ENCODE measurements at places on chromosomes 7 and 10.

GRCh38 chr7:34165927-34166550, 260.7 kb downstream of the BMPER start:
- DNase-seq: no peak

GRCh38 chr10:47098964-47099363, 187.7 kb downstream of the PTPN20 start:
- DNase-seq: no peak

GRCh38 chr10:33229949-33230267, 104.6 kb downstream of the NRP1 start:
- DNase-seq: no peak

DNA sequence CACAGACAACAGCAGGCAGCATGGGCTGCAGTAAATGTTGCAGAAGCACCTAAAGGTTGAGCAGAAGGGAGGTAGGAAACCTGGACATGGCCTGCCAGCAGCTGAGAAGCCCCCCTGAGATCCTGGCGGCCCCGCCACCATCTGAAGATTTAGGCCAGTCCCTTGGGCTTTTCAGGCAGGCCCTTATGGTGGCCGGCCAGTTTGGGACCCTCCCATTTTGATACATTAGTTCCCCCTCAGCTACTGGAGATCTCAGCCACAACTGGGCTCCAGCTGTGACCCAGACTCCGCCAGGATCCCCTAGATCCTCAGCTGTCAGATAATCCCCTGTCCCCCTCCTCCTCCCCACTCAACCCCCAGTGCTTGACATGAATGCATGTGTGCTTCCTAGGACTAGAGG, 34.4 kb downstream of the ZNF783 start:
- no peak for DNase-seq

GRCh38 chr10:73876157-73876556, 1.8 kb upstream of the CAMK2G start:
- no peak for DNase-seq

DNA sequence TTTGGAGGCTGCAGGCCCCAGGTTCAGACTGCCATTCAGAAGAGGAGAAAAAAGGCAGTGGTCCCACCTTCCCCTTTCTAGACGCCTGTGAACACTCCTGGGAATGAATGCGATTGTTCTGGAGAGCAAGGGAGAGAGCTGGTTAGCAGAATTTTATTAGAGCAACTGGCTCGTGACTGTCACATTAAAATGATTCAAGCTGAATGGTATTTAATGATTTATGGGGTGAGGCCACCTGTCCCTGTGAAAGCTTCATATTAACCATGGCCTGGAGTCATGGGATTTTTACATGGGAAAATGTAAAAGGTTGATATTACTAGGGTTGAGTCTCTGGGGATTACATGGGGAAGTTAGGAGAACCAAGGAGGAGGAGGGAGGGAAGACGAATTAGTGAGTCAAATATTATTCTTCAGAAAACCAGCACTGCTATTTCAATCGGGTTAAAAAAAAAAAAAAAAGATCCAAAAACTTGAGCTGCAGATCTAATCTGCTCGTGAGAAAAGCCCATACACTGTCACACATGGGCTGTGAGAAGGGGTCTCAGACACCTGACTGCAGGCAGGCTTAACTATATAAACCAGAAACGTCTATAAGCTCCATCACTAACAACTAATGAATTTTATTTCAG, 8.3 kb downstream of the CXCL12 start:
- no peak for DNase-seq

DNA sequence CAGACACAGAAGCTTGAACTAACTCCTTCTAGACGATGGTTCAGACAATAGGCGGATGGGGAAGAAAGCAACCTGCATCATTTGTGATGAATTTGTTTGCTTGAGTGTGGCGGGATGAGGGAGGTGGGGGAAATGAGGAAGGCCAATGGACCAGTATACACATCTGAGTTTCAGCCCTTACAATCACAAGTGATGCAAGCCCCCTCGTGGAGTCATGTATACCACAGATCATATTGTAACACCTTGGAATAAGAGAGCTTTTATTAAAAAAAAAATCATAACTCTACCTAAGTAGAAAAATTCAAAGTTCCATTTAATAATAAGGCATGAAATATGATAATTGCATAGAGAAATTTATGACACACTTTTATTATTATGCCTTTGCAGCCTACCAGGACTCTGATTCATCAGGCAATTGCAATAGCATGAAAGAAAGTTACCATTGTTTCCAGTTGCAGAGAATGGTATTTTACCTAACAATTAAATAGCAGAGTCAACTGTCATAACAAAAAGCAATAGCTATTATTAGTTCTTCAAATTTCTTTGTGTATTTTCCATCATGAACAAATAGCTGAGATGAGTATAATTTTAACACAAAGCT, 230.2 kb upstream of the AKR1E2 start:
- DNase-seq: no peak

DNA sequence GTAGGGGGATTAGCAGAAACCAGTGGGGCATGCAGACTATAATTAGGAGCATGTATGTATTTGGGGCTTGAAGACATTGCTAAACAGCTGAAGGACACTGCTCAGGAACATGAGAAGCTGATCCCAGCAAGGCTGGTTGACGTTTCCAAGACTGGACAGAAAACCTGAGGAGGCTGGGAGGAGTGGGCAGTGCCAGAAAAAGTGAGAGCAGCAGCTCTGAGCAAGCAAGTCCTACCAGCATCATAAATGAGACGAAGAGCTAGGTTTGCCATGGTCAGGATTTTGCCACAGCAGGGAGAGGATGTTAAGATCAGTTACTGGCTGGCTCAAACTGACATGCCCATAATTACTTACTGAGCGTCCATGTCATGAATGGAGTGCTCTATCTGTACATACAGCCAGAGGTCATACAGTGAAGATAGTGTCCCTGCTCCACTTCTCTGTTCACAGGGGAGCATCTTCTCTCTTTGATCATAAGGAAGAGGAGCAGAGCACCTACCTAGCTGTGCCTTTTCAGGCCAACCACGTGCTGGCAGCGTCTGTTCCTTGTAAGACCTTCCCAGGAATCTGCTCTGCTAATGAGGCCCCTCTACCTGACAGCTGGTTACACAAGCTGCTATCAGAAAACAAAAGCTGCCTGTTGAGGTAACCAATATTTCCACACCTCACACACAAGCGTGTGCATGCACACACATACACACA, 44.7 kb downstream of the PDE1C start:
- DNase-seq: no peak

GRCh38 chr7:117086788-117087187, 133.5 kb downstream of the ST7 start:
- no peak for DNase-seq

- no peak for DNase-seq
Measured at GRCh38 chr10:126463286-126463685, 75.0 kb upstream of the ADAM12 start.

DNA sequence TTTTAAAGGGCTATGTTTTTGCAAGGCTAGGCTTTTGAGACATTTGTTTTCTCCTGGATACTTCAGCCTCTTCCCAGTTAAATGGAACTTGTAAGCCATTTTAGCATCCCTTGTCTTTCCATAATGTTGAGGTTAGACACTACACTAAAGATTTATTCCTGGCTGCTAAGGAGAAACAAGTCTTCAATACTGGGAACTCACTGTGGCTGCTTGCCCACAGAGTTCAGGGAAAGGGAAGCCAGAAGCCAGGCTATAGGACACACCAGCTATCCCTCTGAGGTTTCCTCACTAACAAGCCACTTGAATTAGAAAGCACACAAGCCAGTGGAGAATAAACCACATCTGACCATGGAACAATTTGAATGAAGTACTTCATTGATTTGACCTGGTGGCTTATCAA, 421.7 kb upstream of the CHRM2 start:
- no peak for DNase-seq

- DNase-seq: no peak
Measured at GRCh38 chr7:122316467-122317388, 12.2 kb upstream of the FEZF1 start.

DNA sequence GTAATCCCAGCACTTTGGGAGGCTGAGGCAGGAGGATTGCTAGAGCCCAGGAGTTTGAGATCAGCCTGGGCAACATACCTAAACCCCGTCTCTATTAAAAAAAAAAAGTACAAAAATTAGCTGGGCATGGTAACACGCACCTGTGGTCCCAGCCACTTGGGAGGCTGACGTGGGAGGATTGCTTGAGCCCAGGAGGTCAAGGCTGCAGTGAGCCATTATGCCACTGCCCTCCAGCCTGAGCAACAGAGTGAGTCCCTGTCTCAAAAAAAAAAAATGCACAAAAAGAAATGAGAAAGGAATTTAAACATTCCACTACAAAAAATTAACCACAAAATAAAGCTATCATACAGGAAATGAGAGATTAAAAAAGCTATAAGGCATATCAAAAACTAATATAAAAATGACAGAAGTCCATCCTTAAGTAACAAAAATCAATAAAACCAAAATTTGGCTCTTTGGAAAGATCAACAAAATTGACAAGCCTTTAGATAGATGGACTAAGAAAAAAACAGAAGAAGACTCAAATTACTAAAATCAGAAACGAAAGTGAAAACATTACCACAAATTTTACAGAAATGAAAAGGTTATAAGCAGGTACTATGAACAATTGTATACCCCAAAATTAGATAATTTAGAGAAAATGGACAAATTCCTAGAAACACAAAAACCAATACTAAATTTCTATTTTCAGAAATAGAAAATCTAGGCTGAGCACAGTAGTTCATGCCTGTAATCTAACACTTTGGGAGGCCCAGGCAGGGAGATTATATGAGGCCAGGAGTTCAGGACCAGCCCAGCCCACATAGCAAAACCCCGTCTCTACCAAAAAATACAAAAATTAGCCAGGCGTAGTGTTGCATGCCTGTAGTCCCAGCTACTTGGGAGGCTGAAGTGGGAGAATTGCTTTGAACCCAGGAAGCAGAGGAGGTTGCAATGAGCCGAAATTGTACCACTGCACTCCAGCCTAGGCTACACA, 42.4 kb upstream of the NANOS1 start:
- DNase-seq: no peak

GRCh38 chr7:117259615-117260014, 63.2 kb downstream of the WNT2 start:
- DNase-seq: no peak

DNA sequence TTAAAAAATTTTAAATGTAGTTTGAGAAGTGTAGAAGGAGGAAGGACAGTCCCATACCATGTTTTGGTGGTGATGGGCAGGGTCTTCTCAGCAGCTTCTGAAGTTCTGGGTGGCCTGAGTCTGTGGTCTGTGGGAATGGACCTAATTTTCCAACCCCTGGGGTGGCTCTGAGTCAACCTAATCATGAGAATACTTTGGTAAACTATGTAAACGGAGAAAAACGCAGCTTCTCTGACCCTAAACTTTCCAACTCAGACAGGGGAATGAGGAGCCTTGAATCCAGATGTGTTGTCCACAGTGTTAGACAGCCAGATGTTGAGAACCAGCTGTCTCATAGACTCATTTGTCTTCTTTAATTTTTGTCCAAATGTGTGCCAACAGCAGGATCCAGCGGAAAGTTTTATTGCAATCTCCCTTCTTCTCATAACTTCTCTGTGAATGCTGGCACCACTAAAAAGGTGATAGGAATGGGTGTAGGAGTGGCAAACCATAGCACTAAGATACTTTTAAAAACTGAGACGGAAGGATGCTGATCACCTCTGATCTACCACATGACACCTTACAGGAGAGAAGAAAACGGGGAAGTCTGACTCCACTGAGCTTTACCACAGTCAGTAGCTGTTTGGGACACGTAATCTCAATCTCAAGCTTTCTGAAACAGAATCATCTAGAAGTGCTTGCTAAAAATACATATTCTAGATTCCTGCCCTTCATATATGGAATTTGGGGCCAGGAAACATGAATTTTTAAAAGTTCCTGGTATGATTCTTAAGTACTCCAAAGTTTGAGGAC, 90.5 kb upstream of the PHYHIPL start:
- DNase-seq: no peak

- DNase-seq: no peak
Measured at GRCh38 chr10:128884033-128884425, 583.0 kb upstream of the MGMT start.

- no peak for DNase-seq
Measured at GRCh38 chr7:636396-636795, 90.1 kb upstream of the DNAAF5 start.

GRCh38 chr7:40782836-40783235, 648.0 kb downstream of the SUGCT start:
- DNase-seq: no peak

DNA sequence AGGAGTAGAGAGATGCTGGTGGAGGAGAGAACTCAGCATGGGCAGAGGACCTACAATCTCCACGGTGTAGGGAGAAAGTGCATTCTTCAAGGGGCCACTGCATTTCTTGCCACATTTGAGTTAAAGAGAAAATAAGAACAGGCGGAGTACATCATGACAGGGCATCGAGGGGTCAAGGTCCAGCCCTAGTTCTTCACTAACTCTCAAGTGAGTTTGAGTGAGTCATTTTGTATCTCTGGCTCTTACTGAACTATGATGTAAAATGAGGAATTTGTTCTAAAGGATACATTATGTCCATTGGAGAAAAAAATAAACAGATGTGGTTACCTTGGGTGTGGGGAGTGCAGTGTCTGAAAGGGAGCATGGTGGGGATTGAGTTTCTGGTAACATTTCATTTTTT, 182.9 kb downstream of the XPNPEP1 start:
- DNase-seq: no peak

- DNase-seq: no peak
Measured at GRCh38 chr10:96244354-96244753, 27.0 kb downstream of the BLNK start.
